Fibroblast of skin of left biceps (primary cell): ENCODE measurements at places on chromosomes 1 and 21.

DNA sequence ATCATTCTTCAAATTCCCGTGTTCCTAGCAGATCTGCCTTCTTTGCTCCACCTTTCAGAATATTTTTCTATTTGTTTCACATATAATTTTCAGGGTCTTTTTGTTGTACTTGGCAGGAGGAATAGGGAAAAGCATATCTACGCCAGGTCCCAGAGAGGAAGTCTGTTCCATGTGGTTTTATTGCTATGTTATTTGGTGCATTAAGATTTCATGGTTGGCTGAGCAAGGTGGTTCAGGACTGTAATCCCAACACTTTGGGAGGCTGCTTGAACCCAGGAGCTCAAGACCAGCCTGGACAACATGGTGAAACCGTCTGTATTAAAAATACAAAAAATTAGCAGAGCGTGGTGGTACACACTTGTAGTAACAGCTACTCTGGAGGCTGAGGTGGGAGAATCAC, 36.1 kb downstream of the COL6A1 start:
- no peak for DNase-seq

- DNase-seq: no peak
Measured at GRCh38 chr1:198132060-198132781, 24.6 kb upstream of the NEK7 start.

DNA sequence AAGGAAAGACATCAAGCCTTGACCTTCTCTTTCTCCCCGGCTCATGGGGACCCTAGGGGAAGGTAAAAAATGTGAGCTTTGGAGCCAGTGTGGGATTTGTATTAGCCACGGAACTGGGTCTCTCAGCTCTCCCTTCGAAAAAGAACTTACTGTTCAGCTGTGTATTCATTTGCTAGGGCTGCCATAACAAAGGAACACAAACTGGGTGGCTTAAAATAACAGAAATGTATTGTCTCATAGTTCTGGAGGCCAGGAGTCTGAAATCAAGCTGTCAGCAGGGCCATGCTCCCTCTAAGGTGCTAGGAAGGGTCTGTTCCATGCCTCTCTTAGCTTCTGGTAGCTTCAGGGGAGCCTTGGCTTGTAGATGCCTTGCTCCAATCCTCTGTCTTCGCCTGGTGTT, 83.5 kb upstream of the SLC2A1 start:
- no peak for DNase-seq

DNA sequence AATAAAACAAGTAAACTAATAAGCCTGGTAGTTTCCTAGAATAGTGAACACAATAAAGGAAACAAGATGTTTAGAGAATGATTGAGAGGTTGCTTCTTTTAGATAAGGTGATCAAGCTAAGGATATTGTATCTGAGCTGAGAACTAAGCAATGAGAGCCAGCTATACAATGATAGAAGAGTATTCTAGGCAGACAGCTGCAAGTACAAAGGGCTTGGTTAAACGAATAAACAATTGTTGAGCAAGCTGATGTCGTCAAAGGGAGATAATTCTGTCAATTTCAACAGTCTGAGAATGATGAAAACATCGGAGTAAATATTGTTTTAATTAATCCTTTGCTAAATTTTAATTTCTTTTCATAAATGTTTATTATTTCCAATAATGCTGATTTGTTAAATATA, 5.5 kb upstream of the FH start:
- no peak for DNase-seq

DNA sequence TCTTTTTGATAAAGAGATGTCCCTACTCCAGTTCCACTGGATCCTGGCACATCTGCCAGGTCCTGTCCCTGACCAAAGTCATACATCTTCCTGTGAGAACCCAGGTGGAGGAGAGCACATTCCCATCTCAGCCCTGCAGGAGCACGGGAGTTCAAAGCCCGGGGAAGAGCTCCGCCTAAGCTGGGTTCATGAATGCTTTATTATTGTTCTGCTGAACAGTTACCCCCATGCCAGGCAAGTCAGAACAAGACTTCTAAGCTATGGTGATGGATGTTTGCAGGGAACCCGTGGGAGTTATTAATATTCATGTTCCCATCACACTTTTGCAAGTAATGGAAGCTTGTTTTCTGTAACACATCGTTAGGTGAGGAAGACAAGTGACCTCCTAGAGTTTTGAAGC, 62.9 kb downstream of the SEC16B start:
- no peak for DNase-seq

DNA sequence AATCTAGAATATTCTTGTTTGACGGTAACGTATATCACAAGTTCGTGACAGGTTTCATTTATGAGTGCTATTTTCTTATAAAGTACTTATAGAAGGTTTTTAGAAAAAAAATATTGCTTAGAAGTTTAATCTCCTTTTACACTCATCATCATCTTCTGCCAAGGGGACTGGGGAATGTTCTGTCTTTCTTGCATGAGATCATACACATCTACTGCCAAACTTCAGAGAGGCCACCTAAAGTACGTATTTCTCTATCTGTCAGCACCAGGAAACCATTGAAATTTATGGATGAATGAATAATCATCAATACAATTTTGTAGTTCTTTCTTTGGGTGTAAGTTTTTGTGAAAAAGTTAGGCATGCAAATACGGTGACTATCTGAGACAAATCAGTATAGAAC, 245.8 kb downstream of the SPATA17 start:
- no peak for DNase-seq

GRCh38 chr1:200338451-200338850, 71.4 kb downstream of the ZNF281 start:
- DNase-seq: no peak

DNA sequence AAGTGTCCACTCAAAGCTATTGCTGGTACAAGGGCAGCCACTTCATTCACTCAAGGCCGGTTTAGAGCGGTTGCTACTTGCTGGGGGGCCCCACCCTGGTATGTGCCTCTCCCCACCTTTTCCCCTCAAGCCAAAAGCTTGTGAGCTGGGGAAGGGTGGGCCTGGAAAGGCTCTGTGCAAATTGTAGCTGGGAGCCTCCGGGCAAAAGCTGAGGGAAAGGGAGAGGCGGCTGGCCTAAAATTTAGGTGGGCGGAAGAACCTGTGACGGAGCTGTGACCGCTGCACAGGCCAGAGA, 306 bp upstream of the SH3D21 start:
- DNase-seq: no peak

DNA sequence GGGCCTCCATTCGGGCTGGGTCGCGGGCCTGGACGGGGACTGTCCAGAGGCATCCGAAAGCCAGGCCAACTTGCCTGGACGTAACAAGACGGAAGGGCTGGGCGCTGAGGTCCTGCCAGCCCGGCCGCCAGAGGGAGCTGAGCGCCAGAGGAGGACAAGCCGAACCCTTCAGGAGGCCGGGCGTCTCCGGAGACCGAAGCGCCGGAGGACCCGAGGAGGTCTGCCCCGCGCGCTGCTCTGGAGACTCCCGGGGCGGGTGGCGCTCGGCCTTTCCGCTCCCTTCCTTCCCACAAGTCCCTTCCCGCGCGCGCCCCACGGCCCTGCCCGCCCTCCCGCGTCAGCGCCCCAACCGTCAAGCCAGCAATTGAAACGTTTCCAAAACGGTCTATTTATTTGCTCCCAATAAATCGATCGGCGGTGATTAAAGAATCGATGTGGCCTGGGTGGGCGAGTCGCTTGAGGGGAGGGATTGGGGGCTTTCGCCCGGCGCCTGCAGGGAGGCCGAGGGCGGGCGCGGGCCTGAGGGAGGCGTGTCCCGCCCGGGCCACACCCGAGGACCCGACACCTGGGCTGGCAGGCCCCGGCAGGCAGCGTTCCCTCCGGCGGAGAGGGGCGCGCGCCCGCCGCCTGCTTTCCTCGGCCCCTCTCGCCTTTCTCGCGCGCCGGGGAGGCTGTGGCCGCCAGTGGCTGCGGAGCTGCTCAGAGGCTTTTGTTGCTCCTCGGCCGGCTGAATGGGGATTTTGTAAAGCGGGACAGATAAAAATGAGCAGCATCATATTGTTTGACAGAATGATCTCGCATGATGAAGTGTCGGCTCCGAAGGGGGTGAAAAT, 5.2 kb upstream of the FOXD3 start:
- no peak for DNase-seq

DNA sequence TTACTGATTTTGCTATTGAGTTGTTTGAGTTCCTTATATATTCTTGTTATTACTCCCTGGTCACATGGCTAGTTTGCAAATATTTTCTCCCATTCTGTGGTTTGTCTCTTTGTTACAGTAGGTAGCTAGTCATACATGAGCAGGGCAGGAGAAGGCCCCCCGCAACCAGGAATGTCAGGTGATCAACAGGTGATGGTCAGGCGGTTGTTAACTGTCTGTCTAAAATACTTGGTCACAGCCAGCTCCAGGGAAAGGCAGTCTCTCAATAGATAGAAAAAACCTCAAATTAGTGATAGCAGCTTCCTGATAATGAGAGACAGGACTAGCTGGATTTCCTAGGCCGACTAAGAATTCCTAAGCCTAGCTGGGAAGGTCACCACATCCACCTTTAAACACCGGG, 217.9 kb downstream of the RHOU start:
- no peak for DNase-seq

- DNase-seq: peak; percentile 87
Measured at GRCh38 chr1:15885701-15886610, 38.4 kb downstream of the SPEN start.

- no peak for DNase-seq
Measured at GRCh38 chr1:33874636-33875035, 10.8 kb downstream of the HMGB4 start.

- no peak for DNase-seq
Measured at GRCh38 chr1:36322041-36322785, 1.2 kb downstream of the EVA1B start.

DNA sequence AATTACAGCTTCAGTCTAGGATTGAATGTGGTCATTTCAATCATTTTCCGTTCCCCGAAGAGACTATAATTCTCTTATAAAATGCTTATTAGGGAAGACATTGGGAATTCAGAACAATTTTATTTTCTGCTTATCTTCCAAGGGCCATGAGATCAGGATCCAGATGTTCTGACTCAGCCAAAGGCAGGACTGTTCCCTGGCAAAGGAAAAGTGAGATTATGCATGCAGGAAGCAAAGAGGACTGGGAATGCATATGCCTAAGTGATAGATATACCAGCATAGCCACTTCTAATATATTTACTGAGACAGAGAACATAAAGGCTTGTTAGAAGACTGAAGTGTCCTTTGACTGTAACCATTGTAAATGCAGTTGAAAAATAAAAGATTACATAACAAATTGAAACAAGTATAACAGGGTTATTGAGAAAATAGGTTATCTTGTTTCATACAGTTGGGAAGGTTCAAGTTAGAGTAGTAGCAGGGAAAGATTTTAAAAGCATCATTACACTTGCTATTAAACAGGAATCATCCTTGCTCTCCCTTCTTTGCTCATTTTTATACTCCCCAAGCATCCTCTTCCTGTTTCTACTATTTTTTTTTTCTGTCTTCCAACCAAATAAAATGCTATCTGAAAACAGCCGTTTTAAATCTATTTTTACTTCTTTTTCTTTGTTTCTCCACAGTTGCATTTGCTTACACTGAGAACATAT, 439.6 kb upstream of the ADAMTS5 start:
- no peak for DNase-seq

GRCh38 chr1:155136748-155137147, 1.1 kb downstream of the SLC50A1 start:
- DNase-seq: no peak

DNA sequence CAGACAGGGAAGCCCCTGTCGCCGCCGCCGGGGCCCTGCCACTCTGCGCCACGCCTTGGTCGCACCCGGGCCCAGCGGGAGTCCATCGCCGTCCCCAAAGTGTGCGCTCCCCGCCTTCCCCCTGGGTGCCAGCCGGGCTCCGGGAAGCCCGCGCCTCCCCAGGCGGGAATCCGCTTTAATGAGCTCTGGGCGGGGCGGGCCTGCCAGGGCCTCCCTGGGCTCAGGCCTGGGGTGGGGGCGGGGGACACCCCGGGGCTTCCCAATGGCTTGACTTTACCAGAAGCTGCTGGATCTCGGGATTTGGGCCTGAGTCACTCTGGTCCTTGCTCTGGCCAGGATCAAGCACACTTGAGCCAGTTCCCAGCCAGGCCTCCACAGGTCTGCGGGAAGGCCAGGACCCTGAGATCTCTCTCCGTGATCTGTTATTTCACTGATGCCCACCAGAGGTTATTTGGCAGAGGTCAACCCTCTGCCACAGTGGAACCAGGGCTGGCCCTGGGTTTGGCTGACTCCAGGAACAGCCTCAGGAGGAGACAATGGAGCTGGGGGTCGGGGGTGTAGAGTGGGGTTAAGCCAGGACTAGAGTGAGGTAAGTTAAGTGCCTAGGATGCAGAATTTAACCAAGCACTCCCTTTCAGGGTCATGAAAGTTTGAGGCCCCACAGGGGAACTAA, 178.4 kb upstream of the EDN2 start:
- DNase-seq: no peak

- DNase-seq: peak; percentile 96
Measured at GRCh38 chr1:177209357-177209756, 38.6 kb downstream of the BRINP2 start.

GRCh38 chr21:16588433-16588860, 858.7 kb downstream of the USP25 start:
- DNase-seq: no peak

- DNase-seq: no peak
Measured at GRCh38 chr1:97046765-97047420, 325.3 kb downstream of the PTBP2 start.

DNA sequence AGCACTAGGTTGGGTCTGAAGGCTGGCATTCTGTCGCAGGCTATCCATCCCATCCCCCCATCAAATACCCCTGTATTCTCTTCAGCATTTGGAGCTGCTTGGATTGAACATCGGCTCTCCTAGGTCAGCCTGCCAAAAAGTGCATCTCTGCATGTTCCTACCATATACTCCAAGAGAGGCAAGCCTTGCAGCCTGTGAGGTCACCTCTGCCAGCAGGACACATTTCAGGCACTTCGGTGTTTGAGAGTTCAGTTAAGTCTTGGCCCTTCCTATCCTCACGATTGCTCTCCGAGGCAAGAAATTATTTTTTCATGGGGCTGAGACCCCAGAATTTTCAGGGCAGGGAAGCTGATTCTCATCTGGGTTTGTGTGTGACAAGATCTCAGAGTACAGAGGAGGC, 2.6 kb downstream of the GPR25 start:
- DNase-seq: no peak

GRCh38 chr1:40372658-40373322, 737 bp upstream of the SMAP2 start:
- DNase-seq: no peak

GRCh38 chr1:116510361-116510760, 60.5 kb downstream of the CD58 start:
- no peak for DNase-seq

DNA sequence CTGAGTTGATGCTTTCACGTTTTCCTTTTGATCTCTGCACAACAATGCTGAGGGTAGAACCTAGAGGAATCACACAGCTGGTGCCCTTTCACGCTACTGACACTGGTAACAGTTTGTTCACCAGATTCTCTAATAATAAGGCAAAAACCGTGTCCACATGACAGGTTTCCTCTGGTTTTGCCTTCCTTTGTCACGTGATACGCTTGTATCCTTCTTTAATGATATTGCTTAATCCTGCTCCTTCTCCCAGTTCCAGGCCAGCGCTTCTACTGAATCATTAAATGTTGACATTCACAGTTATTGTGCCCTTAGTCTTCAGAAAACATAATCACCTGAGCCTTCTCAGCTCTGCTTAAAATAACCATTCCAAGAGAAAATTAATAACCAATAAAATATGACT, 978.2 kb upstream of the NCAM2 start:
- no peak for DNase-seq
